ENCODE measurements at places on chromosomes 2 and 18. TPM values are rescaled to one million over a fixed set of nuclear protein-coding genes. Genes with fewer than 3 reads are reported as not detected.

GRCh38 chr18:10420561-10421352 lies 33.7 kb upstream of the APCDD1 start:
- no peak overlapping the region for H3K27ac ChIP-seq
- H3K27me3 ChIP-seq = peaks cover 11% of the 10 kb centered on the region
- no peak overlapping the region for H3K4me3 ChIP-seq

GRCh38 chr2:202373490-202373889 lies 2.6 kb upstream of the BMPR2 start:
- peaks cover 4% of the 10 kb centered on the region for H3K36me3 ChIP-seq
- H3K4me3 ChIP-seq = peak overlapping the region; percentile 25
- H3K27me3 ChIP-seq = no peaks in the 10 kb centered on the region
- peaks cover 23% of the 10 kb centered on the region for H3K4me1 ChIP-seq

GRCh38 chr2:145412155-145412554 lies 892.2 kb upstream of the ZEB2 start:
- H3K4me3 ChIP-seq = no peak overlapping the region
- DNase-seq = no peak
- H3K4me1 ChIP-seq = peaks cover 16% of the 10 kb centered on the region
- H3K36me3 ChIP-seq = no peaks in the 10 kb centered on the region
- H3K27me3 ChIP-seq = peaks cover 40% of the 10 kb centered on the region

The COPS9 gene
- total RNA-seq = 81.5 TPM

GRCh38 chr2:238132463-238133450 lies 5.7 kb upstream of the KLHL30 start:
- no peaks in the 10 kb centered on the region for H3K4me1 ChIP-seq
- H3K4me3 ChIP-seq = no peak overlapping the region
- H3K27me3 ChIP-seq = no peaks in the 10 kb centered on the region
- no peak for DNase-seq
- no peak overlapping the region for H3K27ac ChIP-seq

The ANKRD36 gene
- 36.1 TPM for total RNA-seq

- no peaks in the 10 kb centered on the region for H3K36me3 ChIP-seq
- no peak overlapping the region for H3K27ac ChIP-seq
- no peak for DNase-seq
- no peak overlapping the region for H3K4me3 ChIP-seq
Observed at GRCh38 chr2:36387258-36387916, 31.8 kb downstream of the CRIM1 start.

GRCh38 chr2:16565481-16565880 lies 100.2 kb downstream of the CYRIA start:
- H3K27me3 ChIP-seq = peaks cover 17% of the 10 kb centered on the region
- H3K27ac ChIP-seq = no peak overlapping the region
- no peaks in the 10 kb centered on the region for H3K36me3 ChIP-seq
- no peak overlapping the region for H3K4me3 ChIP-seq

GRCh38 chr2:46686811-46687210 lies 207.4 kb downstream of the TMEM247 start:
- DNase-seq = no peak
- no peak overlapping the region for H3K4me3 ChIP-seq
- H3K27ac ChIP-seq = no peak overlapping the region
- H3K27me3 ChIP-seq = peaks cover 19% of the 10 kb centered on the region

The ZC3H6 gene
- total RNA-seq = 30.7 TPM
